ENCODE measurements at places on chromosomes 12 and 14.

DNA sequence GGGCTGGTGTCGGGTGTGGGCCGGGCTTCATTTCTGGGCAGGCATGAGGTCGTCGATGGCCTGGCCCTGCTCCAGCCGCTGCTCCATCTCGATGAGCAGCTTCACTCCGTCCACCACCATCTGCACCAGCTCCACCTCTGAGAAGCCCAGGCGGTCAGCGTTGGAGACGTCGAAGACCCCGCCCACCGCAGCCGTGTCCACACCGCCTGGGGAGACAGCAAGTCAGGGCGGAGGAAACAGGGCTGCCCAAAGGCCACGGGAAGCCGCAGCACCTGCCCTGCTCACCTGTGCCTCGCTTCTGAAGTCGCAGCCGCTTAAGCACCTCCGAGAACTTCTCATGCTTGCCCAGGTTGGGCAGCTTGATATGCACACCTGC, 2.8 kb downstream of the CKB start:
- DNase-seq, result no peak

DNA sequence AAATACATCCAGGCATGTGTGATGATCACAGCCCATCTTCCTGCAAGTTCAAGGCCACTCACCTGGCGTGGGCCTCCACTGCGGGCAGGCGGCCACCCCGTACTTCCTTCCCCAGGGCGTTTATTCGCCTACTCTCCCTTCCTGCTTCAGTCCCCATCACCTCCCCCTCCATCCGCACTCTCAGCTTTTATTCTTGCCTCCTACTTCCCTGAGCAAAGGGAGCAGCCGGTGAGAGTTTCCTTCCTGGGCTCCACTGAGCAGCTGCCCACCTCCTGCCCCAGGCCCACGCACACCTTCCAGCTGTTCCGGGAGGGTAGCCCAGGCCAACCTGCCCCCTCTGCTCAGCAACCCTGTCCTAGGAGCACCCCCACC, 4.1 kb downstream of the CYP46A1 start:
- no peak for DNase-seq

GRCh38 chr12:129559776-129560175, 344.0 kb downstream of the TMEM132D start:
- no peak for DNase-seq

- no peak for DNase-seq
Measured at GRCh38 chr12:11497995-11498394, 102.6 kb upstream of the PRB2 start.

- DNase-seq, result no peak
Measured at GRCh38 chr14:34665785-34666435, 36.0 kb upstream of the SNX6 start.

Data from activated CD4-positive, alpha-beta T cell treated with anti-CD3 and anti-CD28 coated beads, Interleukin-2, amount 50 U/mL, for 1 hour (primary cell).